ENCODE measurements at places on chromosomes 1 and 21.

DNA sequence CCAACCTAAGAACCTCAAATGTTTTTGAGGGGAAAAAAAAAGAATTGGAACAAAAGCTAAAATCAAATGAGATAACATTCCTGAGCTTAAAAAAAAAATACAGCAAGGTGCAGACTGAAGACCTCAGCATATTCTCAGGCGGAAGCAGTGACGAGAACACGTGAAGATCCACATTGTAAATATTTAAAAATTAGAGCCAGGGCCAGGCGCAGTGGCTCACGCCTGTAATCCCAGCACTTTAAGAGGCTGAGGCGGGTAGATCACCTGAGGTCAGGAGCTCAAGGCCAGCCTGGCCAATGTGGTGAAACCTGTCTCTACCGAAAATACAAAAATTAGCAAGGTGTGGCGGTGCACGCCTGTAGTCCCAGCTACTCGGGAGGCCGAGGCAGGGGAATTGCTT is 15.7 kb downstream of the TFB2M start:
- DNase-seq = no peak

- no peak for DNase-seq
These were observed 95.3 kb upstream of the ACTRT2 start for GRCh38 chr1:2925918-2926317.

GRCh38 chr1:154502066-154502743 is at the start of the genes SHE and TDRD10:
Gene SHE, minus strand, starts transcription at chr1:154502412. Its CDS starts 386 bp downstream, at chr1:154502026.
Gene TDRD10, plus strand, starts transcription at chr1:154502219. Its CDS starts 4,685 bp downstream, at chr1:154506904.
- DNase-seq = no peak

DNA sequence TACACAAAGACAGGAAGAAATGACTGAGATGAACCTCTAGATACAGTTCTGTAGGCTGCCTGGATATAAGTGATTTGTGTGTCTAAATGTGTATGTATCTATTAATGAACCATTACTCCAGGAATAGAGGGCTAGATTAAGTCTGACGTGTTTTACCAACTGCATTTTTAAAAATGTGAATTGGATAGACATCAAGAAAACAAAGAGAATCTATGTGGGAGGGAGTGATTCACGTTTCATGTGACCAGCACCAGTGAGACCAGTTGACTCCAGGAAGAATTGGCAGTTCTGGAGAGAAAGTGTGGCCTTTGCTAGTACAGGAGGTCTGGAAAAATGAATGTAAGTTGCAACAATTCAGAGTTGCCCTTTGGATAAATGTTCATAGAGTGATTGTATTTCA is 53.4 kb upstream of the RGS21 start:
- DNase-seq = no peak

DNA sequence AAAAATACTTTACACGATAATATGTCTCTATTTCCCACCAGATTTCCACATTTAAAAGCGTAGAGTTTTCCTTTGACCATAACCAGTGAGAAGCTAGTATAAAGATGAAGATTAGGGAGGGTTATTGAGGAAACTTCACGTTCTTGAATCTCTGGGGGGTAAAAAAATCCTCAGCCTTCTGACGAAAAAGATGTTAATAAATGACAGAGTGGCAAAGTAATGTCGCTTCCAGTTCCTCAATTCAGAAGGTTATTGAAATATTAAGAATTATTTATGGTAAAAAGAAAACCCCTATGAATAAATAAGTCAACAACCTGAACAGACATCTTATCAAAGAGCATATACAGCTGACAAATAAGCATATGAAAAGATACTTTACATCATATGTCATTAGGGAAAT is 241.0 kb downstream of the GPATCH2 start:
- DNase-seq = no peak

DNA sequence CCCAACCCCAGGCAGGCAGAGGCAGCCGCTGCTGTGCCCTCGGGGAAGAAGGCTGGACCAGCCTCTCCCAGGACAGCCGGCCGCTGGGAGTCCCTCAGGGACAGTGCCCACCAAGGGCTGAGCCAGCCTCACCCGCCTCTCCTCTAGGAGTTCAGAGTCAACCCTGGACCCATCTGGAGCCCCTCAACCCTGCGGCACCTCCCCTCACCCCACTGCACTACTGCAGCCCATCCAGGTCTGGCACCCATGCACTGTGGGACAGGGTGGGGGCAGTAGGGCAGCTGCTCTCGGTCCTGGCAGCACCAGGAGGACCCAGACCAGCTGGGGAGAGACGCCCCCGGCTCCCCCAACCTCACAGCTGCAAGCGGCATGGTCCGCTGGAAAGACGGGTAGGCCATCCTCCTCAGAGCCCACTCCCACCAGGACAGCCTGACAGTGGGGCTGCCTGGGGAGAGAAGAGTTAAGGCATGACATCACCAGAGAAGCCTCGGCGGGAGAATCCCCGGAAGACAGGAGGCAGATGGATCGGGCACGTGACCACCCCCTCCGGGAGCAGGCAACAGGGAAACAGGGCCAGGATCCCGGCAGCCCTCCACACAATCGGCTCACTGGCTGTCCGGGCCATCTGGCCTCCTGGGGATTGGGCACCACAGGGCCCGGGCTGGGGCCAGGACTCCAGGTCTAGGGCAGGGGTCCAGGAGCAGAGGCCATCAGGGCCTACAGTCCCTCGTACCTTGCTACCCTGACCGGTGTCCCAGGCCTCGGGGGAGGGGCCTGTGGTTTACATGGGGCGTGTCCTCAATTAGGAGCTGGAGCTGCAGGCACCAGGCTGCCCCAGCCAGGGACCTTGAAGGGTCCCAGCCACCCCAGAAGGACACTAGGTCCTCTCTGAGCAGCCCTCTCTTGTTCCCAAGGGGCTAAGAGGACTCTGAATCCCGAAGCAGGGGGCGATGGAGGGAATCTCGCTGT is 3.1 kb downstream of the ACAP3 start:
- DNase-seq = no peak

DNA sequence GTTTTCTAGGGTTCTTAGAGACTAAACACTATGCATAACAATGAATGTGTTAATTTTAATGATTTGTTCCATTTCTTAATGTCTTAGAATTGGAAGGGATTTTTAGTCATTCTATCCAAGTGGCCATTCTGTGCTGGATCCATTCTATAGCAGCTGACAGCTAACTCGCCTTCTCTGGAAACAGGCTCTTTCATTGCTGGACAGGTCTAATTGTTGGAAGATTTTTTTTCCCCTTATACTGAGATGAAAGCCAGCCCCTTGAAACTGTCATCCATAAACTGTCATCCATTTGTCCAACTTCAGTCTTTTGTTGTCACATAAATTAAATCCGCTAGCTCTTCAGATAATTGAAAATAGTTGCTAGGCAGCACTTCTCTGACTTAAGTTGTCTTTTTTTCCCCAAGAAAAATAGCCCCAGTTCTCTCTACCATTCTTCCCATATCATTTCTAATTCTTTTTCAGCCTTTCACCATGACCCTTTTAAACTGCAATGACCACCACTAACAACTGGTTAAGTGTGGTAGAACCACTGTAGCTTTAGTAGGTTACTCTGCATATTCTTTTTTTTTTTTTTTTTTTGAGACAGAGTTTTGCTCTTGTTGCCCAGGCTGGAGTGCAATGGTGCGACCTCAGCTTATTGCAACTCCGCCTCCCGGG is 19.7 kb downstream of the AK4 start:
- no peak for DNase-seq

- DNase-seq = no peak
These were observed 47.5 kb downstream of the EDN2 start for GRCh38 chr1:41437011-41437355.

- no peak for DNase-seq
These were observed 68.9 kb downstream of the DMAP1 start for GRCh38 chr1:44281962-44282703.

- no peak for DNase-seq
These were observed 155.9 kb upstream of the RUNX1 start for GRCh38 chr21:35204850-35205541.

DNA sequence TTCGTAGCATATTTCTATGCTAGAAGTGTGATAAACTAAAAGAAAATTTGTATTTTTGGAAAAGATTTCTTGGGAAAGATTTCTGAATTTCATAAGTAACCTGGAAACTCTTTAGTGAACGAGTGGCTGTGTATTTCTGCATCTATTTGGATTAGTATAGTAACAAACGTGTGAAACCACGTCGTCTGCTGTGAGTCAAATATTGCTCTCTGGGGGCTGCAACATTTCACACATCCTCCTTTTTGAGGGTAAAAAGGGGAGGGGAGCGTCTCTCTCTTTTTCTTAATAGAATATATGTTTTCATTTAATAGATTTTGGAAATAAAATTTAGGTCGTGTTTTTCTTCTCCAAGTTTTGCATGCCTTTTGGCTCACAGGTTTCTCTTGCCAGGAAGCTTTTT is 44.8 kb downstream of the LHX9 start:
- no peak for DNase-seq

DNA sequence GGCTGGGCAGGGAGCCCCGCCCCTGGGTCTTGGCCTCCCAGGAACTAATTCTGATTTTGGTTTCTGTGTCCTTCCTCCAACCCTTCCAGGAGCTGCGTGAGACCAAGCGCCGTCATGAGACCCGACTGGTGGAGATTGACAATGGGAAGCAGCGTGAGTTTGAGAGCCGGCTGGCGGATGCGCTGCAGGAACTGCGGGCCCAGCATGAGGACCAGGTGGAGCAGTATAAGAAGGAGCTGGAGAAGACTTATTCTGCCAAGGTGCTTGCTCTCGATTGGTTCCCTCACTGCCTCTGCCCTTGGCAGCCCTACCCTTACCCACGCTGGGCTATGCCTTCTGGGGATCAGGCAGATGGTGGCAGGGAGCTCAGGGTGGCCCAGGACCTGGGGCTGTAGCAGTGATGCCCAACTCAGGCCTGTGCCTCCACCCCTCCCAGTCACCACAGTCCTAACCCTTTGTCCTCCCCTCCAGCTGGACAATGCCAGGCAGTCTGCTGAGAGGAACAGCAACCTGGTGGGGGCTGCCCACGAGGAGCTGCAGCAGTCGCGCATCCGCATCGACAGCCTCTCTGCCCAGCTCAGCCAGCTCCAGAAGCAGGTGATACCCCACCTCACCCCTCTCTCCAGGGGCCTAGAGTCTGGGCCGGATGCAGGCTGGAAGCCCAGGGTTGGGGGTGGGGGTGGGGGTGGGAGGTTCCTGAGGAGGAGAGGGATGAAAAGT is 18.5 kb upstream of the SEMA4A start:
- no peak for DNase-seq

DNA sequence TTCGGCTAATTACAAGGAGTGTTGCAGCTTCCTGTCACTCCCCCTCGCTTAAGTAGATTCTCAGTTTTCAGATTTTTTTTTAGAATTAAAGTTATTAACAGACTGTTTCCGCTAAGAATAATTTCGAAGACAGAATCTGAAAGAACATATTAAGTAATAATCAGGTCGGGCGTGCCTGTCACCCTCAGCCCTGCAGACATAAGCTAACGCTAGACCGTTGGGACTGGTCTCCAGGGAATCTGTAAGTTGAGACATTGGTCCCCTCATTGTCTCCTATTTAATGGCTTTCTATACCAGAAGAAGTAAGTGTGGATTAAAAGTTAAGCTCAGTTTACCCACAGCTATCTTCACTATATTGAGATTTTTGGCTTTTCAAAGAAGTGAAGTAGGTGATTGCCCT is 14.5 kb downstream of the NMNAT1 start:
- no peak for DNase-seq

GRCh38 chr21:36759348-36760083 is 60.6 kb downstream of the SIM2 start:
- no peak for DNase-seq

DNA sequence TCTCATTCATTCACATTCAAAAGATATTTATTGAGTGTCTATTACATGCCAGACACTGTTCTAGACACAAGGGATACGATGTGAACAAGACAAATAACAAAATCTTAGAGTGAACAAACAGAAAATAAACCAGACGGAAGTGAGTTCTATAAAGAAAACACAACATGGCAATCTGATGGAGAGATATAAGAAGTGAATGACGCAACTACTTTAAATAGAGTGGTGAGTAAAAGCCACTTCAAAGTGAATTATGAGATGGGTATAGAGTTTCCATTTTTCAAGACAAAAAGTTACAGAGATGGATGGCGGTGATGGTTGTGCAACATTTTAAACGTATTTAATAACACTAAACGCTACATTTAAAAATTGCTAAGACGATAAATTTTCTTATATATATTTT is 75.4 kb downstream of the CEP170 start:
- DNase-seq = no peak

DNA sequence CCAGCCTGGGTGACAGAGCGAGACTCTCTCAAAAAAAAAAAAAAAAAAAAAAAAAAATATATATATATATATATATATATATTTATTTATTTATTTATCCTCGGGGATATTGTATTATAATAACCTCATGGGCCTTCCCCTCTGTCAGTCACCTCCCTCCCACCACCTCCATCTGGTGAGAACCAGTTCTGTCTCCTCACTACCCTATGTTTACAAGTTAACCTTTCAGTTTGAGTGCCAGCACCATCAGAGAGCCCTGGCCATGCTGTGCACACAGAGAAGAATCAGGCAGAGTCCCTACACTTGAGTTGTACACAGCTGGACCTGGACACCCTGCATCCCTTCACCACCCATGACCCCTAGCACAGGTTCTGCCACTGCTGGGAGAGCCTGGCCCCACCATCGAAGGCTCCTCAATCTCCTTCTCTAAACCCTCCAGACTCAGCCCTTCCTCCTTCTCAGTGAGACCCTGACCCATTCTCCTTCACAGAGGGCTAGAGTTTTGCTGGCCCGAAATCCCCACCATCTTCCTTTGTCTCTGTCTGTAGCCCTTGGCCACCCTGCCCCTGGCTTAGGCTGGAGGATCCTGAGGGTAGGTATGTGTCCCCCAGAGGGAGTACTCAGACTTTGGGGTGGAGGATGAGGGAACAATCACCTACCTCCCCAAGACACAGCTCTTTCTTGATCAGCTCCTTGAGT is 1.2 kb downstream of the S100A5 start:
- no peak for DNase-seq

GRCh38 chr1:160024195-160024905 is 7.4 kb downstream of the PIGM start:
- no peak for DNase-seq

- DNase-seq = no peak
These were observed 481.1 kb upstream of the NEGR1 start for GRCh38 chr1:72763481-72763880.

DNA sequence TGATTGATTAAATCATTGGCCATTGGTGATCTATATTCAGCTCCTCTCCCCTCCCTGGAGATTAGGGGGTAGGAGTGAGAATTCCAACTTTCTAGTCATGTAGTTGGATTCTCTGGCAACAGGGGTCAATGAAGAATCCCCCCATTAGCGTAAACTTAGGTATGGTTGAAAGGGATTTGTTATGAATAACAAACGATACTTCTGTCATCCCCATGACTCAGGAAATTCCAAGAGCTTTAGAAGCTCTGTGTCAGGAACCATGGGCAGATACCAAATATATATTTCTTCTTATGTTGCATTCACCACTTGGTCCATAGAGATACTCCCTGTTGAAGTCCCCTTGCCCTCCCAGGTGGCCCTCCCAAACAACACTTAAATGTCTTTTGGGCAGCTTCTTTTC is 124.5 kb downstream of the DNM3 start:
- DNase-seq = no peak

GRCh38 chr1:167634435-167634834 is 4.4 kb downstream of the RCSD1 start:
- DNase-seq = no peak

Measured in Calu3 (cell line).